ENCODE measurements at places on chromosomes 11 and 22. TPM values are rescaled to one million over a fixed set of nuclear protein-coding genes. Genes with fewer than 3 reads are reported as not detected.

MAP4K2 gene
- 57.3 TPM for total RNA-seq

DNA sequence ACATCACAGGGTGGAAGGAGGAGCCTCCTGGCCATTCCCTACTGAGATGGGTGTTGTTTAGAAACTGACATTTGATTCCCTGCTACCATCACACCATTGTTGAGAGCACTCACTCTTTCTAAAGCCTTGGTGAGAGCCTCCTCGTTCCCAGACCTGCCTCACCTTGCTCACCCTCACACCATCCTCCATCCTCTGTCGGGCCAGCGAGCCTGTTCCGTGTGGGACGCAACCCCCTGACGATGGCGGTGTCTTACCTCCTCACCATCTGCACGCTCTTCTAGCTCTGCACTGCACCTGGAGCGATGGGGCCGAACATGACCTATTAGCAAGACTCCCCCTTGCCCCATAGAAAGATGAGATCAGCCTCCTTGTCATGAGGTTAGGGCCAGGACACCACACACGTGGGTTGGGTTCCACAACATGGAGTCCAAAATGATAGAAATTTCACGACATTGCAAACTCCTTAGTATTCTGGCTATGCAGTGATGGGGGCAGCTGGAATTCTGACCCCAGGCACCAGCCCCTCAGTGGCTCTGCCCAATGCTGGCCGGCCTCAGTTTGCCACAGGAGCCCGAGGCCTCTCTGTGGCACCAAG, 1017.9 kb downstream of the TBC1D22A start:
- no peaks in the 10 kb centered on the region for H3K4me1 ChIP-seq
- H3K36me3 ChIP-seq: no peaks in the 10 kb centered on the region
- H3K27ac ChIP-seq: no peak overlapping the region
- no peak for DNase-seq
- H3K4me3 ChIP-seq: no peak overlapping the region
- H3K27me3 ChIP-seq: peaks cover 7% of the 10 kb centered on the region

- no peak for DNase-seq
- H3K4me1 ChIP-seq: no peaks in the 10 kb centered on the region
- H3K27me3 ChIP-seq: no peaks in the 10 kb centered on the region
- no peaks in the 10 kb centered on the region for H3K36me3 ChIP-seq
Observed at GRCh38 chr11:88115828-88116755, 59.2 kb downstream of the RAB38 start.

DNA sequence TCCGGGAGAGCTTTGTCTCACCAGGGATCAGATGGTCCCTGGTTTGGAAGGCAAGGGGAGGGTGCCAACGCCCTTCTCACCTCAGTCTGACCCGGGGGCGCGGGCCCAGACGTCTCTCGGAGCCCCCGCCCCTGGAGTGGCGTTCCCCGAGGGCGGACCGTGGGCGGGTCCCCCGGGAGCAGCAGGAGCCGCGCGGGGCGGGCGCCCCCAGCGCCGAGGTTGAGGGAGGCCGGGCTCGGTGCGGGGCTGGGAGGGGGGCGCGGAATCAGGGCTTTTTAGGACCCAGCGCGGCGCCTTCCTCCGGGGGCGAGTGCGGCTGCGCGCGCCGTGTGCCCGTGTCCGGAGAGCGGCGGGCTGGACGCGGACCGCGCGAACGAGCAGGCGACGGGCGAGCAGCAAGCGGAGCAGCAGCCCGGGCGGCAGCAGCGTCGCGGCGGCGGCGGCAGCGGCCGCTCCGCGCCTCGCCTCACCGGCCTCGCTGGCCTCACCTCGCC, at the start of gene KCNC1:
Gene KCNC1 (plus strand): TSS at position 364 of the 494 bp plus-strand sequence. CDS start 1,222 bp downstream, outside the sequence.
- peak within 1 kb of the TSS; percentile 31 for H3K4me3 ChIP-seq
- peaks cover 5% of the 10 kb centered on the region for H3K4me1 ChIP-seq
- H3K27me3 ChIP-seq: peaks cover 46% of the 10 kb centered on the region
- DNase-seq: no peak
- H3K27ac ChIP-seq: no peak within 1 kb of the TSS

- H3K27ac ChIP-seq: no peak overlapping the region
- DNase-seq: no peak
- no peak overlapping the region for H3K4me3 ChIP-seq
Observed at GRCh38 chr11:85903811-85904210, 48.6 kb downstream of the CCDC83 start.

ANO1 gene
- not detected for total RNA-seq

TSSK2 gene
- not detected for total RNA-seq

GRCh38 chr11:1051356-1052132, 15.0 kb upstream of the MUC6 start:
- peaks cover 4% of the 10 kb centered on the region for H3K27me3 ChIP-seq
- H3K4me3 ChIP-seq: no peak overlapping the region
- no peaks in the 10 kb centered on the region for H3K36me3 ChIP-seq
- H3K27ac ChIP-seq: no peak overlapping the region

DNA sequence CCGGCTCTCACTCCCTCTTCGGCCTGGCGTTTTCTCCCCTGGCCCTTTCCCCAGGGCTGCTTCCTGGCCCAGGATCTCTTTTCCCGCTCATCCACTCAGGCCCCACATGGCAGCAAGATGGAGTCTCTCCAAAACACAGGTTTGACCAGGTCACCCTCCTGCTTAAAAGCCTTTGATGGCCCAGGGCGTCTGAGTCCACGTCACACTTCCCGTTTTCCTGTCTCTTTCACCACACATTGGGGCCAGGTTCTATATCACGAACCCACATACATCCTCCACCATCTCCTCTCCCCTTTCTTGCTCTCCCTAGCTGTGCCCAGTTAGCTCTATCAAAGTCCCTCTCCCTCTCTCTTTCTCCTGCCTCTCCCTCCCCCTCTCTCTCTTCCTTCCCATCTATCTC, 7.8 kb upstream of the LRRC32 start:
- peaks cover 7% of the 10 kb centered on the region for H3K27me3 ChIP-seq
- peaks cover 2% of the 10 kb centered on the region for H3K4me1 ChIP-seq
- H3K27ac ChIP-seq: no peak overlapping the region
- no peak overlapping the region for H3K4me3 ChIP-seq

DNA sequence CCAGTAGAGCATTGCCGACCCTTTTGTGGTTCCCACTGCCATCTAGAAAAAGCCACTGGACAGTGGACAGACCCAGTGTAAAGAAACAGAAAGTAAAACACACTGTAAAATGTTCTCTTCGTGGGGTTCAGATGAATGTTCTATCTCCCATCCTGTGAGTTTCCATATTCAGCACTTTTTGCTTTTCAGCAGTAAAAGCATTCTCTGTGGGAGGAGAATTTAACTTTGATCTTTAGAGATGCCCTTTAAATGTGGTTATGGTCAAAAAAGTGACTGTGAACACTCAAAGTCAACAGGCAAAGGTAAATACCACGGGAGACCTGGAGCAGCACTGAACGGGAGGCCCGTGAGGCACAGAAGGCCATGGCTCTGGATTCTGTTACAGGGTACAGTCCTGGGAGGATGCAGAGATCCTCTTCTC, 53.9 kb downstream of the FLI1 start:
- H3K4me3 ChIP-seq: no peak overlapping the region
- peaks cover 9% of the 10 kb centered on the region for H3K36me3 ChIP-seq
- H3K27me3 ChIP-seq: no peaks in the 10 kb centered on the region

RIMBP3C gene
- total RNA-seq: 0.33 TPM

GRCh38 chr11:109960831-109961230, 132.4 kb upstream of the ZC3H12C start:
- DNase-seq: no peak
- no peaks in the 10 kb centered on the region for H3K4me1 ChIP-seq
- no peaks in the 10 kb centered on the region for H3K27me3 ChIP-seq
- H3K27ac ChIP-seq: no peak overlapping the region
- H3K36me3 ChIP-seq: no peaks in the 10 kb centered on the region

P2RX3 gene
- not detected for total RNA-seq

DNA sequence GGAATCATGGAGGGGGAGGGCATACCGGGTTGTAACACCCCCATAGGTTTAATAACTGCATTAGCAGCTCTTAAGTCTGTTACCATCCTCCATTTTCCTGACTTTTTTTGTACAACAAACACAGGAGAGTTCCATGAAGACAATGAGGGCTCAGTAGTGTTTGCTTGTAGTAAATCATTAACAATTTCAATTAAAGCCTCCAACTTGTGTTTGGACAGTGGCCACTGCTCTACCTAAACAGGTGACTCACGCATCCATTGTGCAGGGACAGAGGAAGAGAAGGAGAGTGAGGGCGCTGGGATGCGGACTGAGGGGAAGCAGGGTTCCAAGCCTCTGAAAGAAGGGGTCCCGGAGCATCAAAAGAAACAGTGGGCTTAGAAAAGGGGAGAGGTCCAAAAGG, 21.3 kb upstream of the MTNR1B start:
- no peak for DNase-seq
- H3K27me3 ChIP-seq: peaks cover 19% of the 10 kb centered on the region
- no peaks in the 10 kb centered on the region for H3K36me3 ChIP-seq
- no peak overlapping the region for H3K4me3 ChIP-seq

GRCh38 chr22:46240907-46241306, 9.2 kb downstream of the CDPF1 start:
- peaks cover 4% of the 10 kb centered on the region for H3K36me3 ChIP-seq
- DNase-seq: no peak
- H3K4me1 ChIP-seq: peaks cover 11% of the 10 kb centered on the region
- H3K27ac ChIP-seq: no peak overlapping the region
- no peaks in the 10 kb centered on the region for H3K27me3 ChIP-seq

POU2F3 gene
- total RNA-seq: not detected

GRCh38 chr11:122597511-122597910, 58.0 kb upstream of the UBASH3B start:
- H3K27ac ChIP-seq: no peak overlapping the region
- no peak for DNase-seq
- peaks cover 6% of the 10 kb centered on the region for H3K4me1 ChIP-seq
- H3K4me3 ChIP-seq: no peak overlapping the region
- H3K27me3 ChIP-seq: peaks cover 2% of the 10 kb centered on the region
- H3K36me3 ChIP-seq: no peaks in the 10 kb centered on the region

Data from activated CD4-positive, alpha-beta T cell treated with anti-CD3 and anti-CD28 coated beads for 36 hours (primary cell).